ENCODE measurements at places on chromosomes 4 and X. TPM values are rescaled to one million over a fixed set of nuclear protein-coding genes. Genes with fewer than 3 reads are reported as not detected.

Gene MTTP
- total RNA-seq, result 0.54 TPM

Gene ZAR1
- total RNA-seq, result not detected

Gene FAM9B
- total RNA-seq, result not detected

Gene SMARCA1
- 14.2 TPM for total RNA-seq

Gene CT47A1
- not detected for total RNA-seq

Gene PLAC1
- not detected for total RNA-seq

- no peak overlapping the region for H3K4me3 ChIP-seq
- peaks cover 13% of the 10 kb centered on the region for H3K36me3 ChIP-seq
- no peak for DNase-seq
- H3K4me1 ChIP-seq, result peaks cover 28% of the 10 kb centered on the region
- no peak overlapping the region for H3K27ac ChIP-seq
- H3K27me3 ChIP-seq, result no peaks in the 10 kb centered on the region
Observed at GRCh38 chr4:143421609-143422008, 84.9 kb downstream of the GAB1 start.

DNA sequence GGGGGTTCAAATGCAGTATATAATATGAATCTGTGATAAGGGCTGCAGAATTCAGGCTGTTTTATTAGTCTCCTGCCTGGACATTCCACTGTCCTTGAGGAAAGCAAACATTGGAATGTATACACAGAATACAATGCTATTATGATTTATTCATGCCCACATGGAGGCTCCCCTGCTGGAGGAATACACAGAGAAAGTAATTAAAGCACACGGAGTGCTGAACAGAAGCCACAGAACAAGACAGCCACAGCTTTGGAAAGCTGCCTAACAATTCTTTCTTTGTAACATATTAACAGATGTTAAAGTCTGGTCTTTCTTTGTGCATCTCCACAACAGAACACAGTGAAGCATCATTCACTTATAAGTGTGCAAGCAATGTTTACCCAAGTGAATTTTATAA lies 155.8 kb downstream of the ARAP2 start:
- no peaks in the 10 kb centered on the region for H3K4me1 ChIP-seq
- no peak overlapping the region for H3K27ac ChIP-seq
- no peak for DNase-seq
- H3K36me3 ChIP-seq, result no peaks in the 10 kb centered on the region

DNA sequence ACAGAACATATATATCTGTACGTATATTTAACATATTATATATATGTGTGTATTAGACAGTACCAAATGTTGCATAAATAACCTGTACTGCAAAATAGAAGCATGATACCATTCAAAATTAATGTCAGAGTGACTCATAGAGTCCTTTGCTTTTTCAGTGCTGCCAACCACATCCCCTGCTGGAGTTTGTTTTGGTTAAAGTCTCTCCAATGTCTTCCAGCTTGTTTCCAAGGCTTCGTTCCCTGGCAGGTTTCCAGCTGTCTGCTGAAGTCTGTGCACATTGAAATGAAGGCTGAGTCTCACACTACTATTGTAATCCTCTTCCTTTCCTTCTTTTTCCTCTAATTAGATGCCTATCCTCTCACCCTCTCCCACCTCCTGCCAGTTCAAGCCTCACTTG lies 14.9 kb downstream of the NRK start:
- H3K27ac ChIP-seq, result no peak overlapping the region
- H3K27me3 ChIP-seq, result no peaks in the 10 kb centered on the region

- H3K36me3 ChIP-seq, result no peaks in the 10 kb centered on the region
- no peak for DNase-seq
- H3K4me3 ChIP-seq, result no peak overlapping the region
Observed at GRCh38 chr4:10697086-10697485, 12.5 kb upstream of the CLNK start.

DNA sequence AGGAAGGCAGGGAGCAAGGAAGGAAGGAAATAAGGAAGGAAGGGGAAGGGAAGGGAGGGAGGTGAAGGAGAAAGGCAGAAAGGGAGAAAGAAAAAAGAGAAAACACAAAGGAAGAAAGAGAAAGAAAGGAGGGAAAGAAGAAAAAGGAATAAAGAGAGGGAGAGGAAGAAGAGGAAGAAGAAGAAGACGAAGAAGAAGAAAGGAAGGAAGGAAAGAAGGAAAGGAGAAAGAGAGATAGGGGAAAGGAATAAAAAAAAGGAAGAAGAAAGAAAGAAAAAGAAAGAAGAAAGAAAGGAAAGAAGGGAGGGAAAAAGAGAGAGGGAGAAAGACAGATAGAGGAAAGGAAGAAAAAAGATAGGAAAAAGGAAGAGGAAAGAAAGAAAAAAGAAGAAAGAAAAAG lies 128.0 kb downstream of the MXRA5 start:
- no peak for DNase-seq
- no peaks in the 10 kb centered on the region for H3K4me1 ChIP-seq
- no peaks in the 10 kb centered on the region for H3K27me3 ChIP-seq
- H3K36me3 ChIP-seq, result no peaks in the 10 kb centered on the region

DNA sequence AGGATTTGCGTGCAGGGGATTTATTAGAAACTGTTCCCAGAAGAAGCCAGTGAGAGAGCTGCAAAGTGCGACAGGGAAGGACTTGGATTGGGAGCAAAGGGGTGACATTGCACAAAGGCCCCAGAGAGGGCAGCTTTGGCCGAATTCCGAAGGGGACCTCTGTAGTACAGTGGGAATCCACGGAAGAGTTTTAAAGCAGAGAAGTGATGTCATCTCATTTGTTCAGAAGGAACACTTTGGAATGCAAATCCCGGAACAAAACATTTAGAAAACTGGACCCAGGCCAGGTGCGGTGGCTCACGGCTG lies 71.7 kb downstream of the FAM184B start:
- no peak for DNase-seq
- no peaks in the 10 kb centered on the region for H3K27me3 ChIP-seq
- H3K36me3 ChIP-seq, result no peaks in the 10 kb centered on the region
- H3K4me1 ChIP-seq, result no peaks in the 10 kb centered on the region
- no peak overlapping the region for H3K4me3 ChIP-seq

DNA sequence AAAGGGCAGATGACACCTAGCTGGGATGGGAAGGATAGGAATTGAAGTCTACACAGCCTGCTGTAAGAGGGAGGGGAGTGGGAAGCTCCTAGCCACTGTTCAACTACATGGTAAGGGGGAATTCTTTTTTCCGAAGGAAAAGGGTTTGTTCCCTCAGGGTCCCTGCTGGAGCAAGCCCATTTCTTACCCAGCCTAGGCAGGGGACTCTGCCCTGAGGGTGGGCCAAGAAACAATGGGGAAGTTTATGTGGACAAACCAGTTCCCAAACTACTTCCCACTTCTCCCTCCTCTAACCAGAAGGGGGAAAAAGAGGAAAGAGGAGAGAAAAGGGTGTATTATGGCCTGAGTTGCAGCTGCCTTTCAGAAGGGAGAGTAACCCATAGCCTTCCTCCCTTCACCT lies 13.5 kb upstream of the VSIG4 start:
- no peaks in the 10 kb centered on the region for H3K36me3 ChIP-seq
- DNase-seq, result no peak
- no peaks in the 10 kb centered on the region for H3K4me1 ChIP-seq

- H3K27me3 ChIP-seq, result no peaks in the 10 kb centered on the region
- H3K4me3 ChIP-seq, result no peak overlapping the region
- H3K4me1 ChIP-seq, result no peaks in the 10 kb centered on the region
- DNase-seq, result no peak
- no peak overlapping the region for H3K27ac ChIP-seq
Observed at GRCh38 chr4:155591738-155592143, 74.9 kb upstream of the GUCY1A1 start.

- H3K36me3 ChIP-seq, result no peaks in the 10 kb centered on the region
- H3K27ac ChIP-seq, result peak overlapping the region; percentile 54
- H3K4me1 ChIP-seq, result no peaks in the 10 kb centered on the region
- H3K27me3 ChIP-seq, result no peaks in the 10 kb centered on the region
Observed at GRCh38 chrX:123764967-123765871, 32.4 kb upstream of the THOC2 start.

DNA sequence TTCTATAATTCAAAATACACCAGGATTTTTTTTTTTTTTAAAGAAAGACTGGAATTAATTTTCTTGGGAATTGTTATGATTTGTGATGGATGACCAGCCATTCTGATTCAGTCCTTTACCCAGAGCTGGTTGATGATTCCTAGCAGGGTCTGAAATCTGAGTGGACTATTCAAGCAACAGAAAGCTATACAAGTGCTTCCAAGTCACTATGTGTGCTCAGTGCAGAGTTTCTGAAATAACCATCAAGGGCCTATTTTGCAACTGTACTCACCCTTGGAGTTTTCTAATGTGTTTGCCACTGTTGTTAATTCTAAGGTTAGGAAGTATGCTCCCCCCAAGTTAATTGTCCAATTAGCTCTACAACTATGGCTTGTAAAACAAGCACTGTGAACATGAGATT lies 137.7 kb upstream of the RAPGEF2 start:
- no peaks in the 10 kb centered on the region for H3K36me3 ChIP-seq
- no peak for DNase-seq
- H3K4me1 ChIP-seq, result no peaks in the 10 kb centered on the region
- H3K4me3 ChIP-seq, result no peak overlapping the region
- no peak overlapping the region for H3K27ac ChIP-seq

DNA sequence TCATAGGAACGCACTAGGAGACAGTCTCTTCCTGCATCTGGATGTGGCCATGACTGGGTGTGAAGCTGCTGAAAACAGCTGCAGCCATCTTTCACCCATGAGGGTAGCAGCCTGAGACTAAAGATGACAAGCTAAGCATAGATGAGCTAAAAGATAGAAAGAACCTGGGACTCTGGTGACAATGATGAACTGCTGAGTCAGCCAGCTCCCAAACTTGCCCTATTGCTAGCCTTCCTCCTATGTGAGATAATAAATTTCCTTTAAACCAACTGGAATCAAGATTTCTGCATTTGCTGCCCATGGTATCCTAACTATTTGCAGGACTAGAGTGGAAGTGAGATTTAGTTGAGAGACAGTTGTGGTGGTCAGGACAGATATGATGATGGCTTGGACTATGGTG lies 21.0 kb upstream of the PI4K2B start:
- H3K36me3 ChIP-seq, result no peaks in the 10 kb centered on the region
- H3K27me3 ChIP-seq, result no peaks in the 10 kb centered on the region
- no peak for DNase-seq
- no peak overlapping the region for H3K4me3 ChIP-seq

- H3K4me1 ChIP-seq, result no peaks in the 10 kb centered on the region
- DNase-seq, result no peak
- H3K4me3 ChIP-seq, result no peak overlapping the region
- no peaks in the 10 kb centered on the region for H3K36me3 ChIP-seq
Observed at GRCh38 chr4:25448379-25449109, 71.5 kb downstream of the ANAPC4 start.

DNA sequence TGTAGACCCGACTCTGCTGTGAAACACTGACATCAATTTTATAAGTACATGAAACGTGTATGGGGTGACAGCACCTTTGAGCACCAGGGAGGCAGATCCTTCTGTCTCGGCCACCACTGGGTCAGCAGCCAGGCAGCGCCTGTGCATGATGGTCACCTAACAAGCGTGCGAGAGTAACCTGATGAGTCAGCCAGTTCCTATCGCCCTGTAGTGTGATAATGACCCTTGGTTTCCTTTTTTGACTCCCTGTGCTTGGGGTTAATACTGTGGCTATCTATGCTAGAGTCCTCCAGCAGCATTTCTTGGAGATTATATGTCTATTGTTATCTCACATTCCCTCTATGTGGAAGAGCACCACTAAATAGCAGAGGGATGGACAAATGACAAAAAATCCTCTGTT lies 101.6 kb downstream of the NPNT start:
- H3K4me3 ChIP-seq, result no peak overlapping the region
- no peaks in the 10 kb centered on the region for H3K36me3 ChIP-seq
- no peaks in the 10 kb centered on the region for H3K27me3 ChIP-seq
- H3K4me1 ChIP-seq, result peaks cover 2% of the 10 kb centered on the region
- no peak overlapping the region for H3K27ac ChIP-seq
- no peak for DNase-seq

DNA sequence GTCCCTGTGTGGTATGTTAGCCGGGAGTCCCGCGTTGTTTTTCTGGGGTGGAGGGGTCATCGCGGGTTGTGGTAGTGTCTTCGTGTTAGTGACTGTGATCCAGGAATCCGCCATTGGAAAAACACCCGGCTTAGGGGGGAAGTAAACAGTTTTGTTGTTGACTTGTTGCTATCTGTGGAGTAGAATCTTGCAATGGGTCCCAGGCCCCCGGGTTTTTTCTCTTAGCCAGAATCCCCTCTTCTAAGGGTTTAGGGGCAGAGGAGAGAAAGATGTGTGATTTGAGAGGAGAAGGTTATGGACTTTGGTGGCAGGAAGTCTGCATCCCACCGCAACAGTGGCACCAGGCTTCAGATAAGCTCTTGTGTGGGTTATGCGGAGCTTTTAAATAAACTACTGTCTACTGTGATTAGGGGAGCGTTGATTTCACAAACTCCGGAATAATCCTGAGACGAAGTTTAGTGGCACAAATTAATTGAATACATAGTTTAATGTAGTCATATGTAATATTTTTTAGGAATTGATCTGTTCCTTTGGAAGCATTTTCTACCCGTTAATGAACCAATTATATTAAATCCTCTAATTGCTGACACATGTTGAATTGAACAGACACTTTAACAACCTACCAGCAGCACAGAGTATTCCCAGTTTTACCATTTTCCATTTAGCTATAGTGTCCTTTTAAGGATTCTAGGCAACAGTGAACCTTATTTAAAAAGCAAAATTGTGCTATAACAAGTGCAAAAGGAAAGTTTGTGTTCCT lies 1.4 kb downstream of the DDX3X start:
- H3K27me3 ChIP-seq, result no peaks in the 10 kb centered on the region
- DNase-seq, result no peak
- peak overlapping the region; percentile 99 for H3K4me3 ChIP-seq

DNA sequence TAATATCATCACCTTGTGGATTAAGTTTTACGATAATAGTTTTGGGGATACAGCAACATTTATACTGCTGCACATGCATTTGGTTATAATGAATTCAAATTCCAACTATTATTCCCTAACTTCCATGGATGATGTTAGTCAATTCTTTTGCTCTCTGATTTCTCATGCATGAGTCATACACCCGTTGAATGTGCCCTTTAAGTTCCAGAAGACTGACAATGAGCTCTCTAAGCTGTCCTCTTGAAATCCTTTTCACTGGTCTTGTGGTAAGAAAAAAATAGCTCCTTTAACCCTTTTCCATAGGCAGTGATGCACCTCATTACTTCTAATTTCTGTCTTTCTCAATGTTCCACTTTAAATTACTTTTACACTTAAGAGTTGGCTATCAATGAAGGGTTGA lies 1095.2 kb upstream of the POU3F4 start:
- peaks cover 4% of the 10 kb centered on the region for H3K27me3 ChIP-seq
- no peak overlapping the region for H3K4me3 ChIP-seq
- H3K4me1 ChIP-seq, result no peaks in the 10 kb centered on the region
- DNase-seq, result no peak
- H3K27ac ChIP-seq, result no peak overlapping the region

GRCh38 chrX:135112096-135112729 lies 8.1 kb downstream of the ETDB start:
- H3K27me3 ChIP-seq, result peaks cover 12% of the 10 kb centered on the region
- DNase-seq, result no peak
- H3K27ac ChIP-seq, result no peak overlapping the region
- H3K36me3 ChIP-seq, result no peaks in the 10 kb centered on the region
- H3K4me1 ChIP-seq, result no peaks in the 10 kb centered on the region

DNA sequence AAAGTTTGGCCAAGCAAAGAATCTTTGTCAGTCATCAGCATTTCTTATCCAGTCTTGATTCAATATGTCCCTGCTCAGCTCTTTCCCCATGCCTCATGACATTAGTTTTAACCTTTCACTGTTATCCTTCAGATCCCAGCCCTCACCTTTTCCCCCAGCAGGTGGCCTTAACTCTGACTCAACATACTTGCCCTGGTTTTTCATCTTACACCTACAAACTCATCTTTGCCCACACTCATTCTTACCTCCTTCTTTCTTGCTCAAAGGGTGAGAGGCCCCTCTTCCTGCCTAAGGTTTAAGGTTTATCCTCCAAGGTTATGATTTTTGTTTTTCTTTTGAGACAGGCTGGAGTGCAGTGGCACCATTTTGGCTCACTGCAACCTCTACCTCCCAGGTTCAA lies 10.6 kb upstream of the ANXA5 start:
- H3K27me3 ChIP-seq, result peaks cover 3% of the 10 kb centered on the region
- H3K4me1 ChIP-seq, result no peaks in the 10 kb centered on the region
- DNase-seq, result no peak
